ENCODE measurements at places on chromosomes 2 and 18.

GRCh38 chr18:22200611-22201225 is 31.3 kb downstream of the GATA6 start:
- no peak for DNase-seq

- no peak for DNase-seq
Measured at GRCh38 chr2:5403392-5403791, 288.8 kb upstream of the SOX11 start.

DNA sequence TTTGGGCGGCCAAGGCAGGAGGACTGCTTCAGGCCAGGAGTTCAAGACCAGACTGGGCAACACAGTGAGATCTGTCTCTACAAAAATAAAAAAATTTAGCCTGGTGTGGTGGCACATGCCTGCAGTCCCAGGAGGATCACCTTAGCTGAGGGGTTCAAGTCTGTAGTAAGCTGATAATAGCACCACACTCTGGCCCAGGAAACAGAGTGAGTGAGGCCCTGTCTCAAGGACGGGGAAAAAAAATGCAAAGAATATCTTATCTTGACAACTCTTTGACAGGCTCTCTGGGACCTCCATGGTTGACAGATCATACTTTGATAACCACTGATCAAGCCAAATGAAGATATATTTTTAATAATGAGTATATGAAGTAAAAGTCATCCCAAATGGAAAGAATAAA is 22.7 kb downstream of the USP34 start:
- no peak for DNase-seq

DNA sequence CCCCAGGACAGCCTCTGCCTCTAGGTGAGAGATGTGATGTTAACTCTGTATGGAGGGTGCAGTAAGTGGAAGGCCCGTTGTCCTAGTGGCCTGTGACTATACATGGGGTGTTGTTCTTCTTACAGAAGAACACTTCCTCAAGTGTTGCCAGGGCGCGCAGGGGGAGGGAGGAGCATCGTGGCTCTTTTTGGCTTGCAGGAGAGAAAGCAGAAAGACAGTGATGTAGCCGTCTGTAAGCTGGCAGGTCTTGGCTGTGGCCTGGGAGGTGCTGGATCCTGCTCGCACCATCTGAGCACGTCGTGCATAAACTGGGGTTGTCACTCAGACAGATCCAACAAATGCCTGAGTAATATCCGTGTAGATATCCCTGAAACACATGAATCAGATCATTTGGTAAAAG is 44.3 kb downstream of the ZNF236 start:
- DNase-seq: no peak

DNA sequence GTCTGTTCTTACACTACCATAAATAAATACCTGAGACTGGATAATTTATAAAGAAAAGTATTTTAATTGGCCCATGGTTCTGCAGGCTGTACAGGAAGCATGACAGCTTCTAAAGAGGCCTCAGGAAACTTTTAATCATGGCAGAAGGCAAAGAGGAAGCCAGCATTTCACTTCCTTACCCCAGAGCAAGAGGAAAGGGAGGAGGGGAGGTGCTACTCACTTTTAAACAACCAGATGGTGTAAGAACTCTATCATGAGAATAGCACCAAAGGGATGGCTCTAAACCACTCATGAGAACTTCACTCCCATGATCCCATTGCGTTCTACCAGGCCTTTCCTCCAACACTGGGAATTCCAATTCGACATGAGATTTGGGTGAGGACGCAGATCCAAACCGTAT is 344.4 kb upstream of the SLC39A10 start:
- DNase-seq: no peak

DNA sequence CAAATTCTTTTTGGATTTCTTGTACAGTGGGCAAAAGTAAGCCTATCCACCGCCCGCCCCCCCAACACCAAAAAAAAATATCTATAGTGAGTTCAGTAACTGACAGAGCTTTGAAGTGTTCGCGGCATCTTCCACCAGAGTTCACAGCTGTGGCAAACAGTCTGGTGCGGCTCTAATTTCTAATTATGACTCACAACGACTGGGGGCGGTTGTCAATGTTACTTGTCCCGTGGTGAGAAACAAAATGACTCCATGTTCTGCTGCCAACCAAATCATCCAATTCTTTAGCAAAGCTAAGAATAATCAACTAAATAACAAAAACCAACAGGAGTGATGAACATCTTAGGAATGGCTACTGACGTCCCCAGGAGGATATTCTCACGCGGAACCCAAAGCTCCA is 392.5 kb upstream of the SALL3 start:
- DNase-seq: no peak

- no peak for DNase-seq
Measured at GRCh38 chr2:225457482-225457881, 58.0 kb downstream of the NYAP2 start.

DNA sequence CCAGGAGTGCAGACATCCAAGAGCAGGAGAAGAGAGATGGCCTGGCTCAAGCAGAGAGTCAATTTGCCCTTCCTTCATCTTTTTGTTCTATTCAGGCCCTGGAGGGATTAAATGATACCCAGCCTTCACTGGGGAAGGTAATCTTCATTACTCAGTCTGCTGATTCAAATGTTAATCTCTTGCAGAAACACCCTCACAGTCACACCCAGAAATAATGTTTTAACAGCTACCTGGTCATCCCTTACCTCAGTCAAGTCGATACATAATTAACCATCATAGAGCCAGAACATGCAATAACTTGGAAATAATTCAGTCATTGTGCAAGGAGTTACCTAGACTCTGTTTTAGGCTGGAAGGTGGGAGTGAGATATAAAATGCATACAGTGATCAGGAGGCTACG is 163.7 kb upstream of the TNP1 start:
- no peak for DNase-seq

GRCh38 chr2:21687589-21687988 is 563.8 kb downstream of the TDRD15 start:
- DNase-seq: no peak

DNA sequence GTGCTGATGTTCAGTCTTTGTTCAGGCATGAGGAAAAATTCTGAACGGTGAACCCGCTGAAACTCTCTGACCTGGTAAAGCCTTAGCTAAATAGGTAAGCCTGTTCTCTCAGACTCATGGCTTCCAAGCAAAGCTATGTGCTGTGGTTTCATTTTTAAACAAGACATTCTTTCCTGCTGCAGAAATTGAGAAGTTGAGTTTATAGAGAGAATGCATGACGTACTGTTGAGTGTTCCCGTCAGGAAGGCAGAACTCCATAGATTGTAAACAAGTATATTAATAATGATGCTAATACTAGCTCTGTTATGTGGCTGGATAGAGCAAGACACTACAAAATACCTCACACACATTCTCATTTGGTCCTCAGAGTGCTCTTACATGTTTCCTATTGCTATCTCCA is 424.0 kb upstream of the CRIM1 start:
- no peak for DNase-seq

GRCh38 chr2:39542523-39542922 is 105.4 kb upstream of the MAP4K3 start:
- no peak for DNase-seq

DNA sequence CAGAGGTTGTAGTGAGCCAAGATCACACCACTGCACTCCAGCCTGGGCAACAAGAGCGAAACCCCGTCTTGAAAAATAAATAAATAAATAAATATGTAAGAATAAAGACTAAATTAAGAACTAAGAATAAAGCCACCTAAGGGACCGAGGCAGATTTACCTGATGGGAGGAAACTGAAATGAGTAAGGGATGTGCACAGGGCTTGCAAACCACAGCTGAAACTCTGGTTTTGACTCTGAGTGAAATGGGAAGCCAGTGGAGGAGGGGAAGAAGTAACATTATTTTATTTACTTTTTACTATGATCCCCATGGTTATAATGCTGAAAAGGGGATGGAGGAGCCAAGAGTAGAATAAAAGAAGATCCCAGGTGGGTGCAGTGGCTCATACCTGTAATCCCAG is 107.3 kb downstream of the CABYR start:
- DNase-seq: no peak

DNA sequence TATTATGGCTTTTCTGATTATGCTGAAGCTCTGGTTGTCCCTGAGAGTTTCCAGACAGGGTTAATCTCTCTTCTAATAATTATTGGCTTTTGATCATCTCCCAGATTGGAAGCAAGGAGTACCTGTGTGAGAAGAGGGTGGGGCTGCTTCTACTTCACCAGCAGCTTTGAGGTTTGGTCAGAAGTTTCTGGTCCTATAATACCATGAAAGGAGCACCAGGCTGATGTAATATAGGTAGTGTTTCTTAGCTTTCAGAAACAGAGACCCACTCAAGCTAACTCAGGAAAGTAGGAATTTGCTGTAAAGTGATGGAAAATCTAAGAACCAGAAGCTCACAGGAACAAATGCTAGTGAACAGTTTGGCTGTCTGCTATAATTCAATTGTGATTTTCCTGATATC is 57.6 kb downstream of the SGPP2 start:
- DNase-seq: no peak

GRCh38 chr2:27754138-27754588 is 17.4 kb upstream of the MRPL33 start:
- DNase-seq: peak; percentile 66

- no peak for DNase-seq
Measured at GRCh38 chr2:200777275-200777674, 34.4 kb upstream of the BZW1 start.

GRCh38 chr2:172219201-172219600 is 116.5 kb upstream of the DLX2 start:
- DNase-seq: no peak

DNA sequence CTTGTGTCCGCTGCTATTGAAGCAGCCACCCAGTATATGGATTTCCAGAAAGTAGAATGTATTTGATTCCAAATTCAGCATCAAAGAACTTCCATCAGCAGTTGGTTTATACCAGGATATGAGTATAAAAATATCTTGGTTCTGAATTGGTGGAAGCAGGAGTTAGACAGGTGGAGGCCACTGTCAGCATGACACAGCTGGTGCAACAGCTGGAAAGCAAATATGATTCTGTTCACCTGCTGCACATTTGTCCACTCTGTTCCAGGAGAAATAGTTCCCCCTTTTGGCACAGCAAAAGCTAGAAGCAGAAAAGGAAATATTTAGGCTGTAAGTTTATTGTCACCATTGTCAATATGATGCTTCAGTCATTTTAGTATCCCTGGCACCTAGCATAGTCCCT is 41.2 kb downstream of the KIAA2012 start:
- DNase-seq: no peak

GRCh38 chr2:10009271-10009810 is 34.0 kb upstream of the KLF11 start:
- no peak for DNase-seq

- no peak for DNase-seq
Measured at GRCh38 chr2:175877845-175878544, 124.1 kb downstream of the LNPK start.

- DNase-seq: peak; percentile 25
Measured at GRCh38 chr2:155021618-155022017, 323.1 kb downstream of the KCNJ3 start.

- DNase-seq: no peak
Measured at GRCh38 chr2:236988690-236989624, 96.7 kb upstream of the COPS8 start.

GRCh38 chr2:230861552-230862255 is 3.0 kb upstream of the ITM2C start:
- no peak for DNase-seq

- DNase-seq: no peak
Measured at GRCh38 chr18:35157181-35157580, 83.7 kb upstream of the ZNF397 start.

DNA sequence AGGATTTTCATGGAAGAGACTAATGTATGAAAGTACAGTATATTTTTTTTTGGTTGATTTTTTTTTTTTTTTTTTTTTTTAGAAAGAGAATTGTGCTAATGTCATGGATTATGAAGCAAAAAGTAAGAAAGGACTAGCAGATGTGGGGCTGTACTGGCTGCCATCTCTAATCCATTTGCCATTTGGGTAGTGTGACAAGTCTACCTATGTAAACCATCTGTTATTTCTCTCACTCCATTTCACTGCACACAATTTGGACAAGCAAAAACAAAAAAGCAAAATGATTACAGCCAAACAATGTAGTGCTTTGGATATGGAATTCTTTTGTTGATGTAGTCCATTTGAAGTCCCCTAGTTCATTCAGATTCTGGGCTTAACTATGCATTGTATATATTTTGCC is 1355.4 kb downstream of the LRP1B start:
- no peak for DNase-seq

GRCh38 chr2:1140389-1141003 is 189.8 kb downstream of the SNTG2 start:
- DNase-seq: no peak

GRCh38 chr2:8684540-8684877 is 2.7 kb downstream of the ID2 start:
- peak; percentile 44 for DNase-seq

DNA sequence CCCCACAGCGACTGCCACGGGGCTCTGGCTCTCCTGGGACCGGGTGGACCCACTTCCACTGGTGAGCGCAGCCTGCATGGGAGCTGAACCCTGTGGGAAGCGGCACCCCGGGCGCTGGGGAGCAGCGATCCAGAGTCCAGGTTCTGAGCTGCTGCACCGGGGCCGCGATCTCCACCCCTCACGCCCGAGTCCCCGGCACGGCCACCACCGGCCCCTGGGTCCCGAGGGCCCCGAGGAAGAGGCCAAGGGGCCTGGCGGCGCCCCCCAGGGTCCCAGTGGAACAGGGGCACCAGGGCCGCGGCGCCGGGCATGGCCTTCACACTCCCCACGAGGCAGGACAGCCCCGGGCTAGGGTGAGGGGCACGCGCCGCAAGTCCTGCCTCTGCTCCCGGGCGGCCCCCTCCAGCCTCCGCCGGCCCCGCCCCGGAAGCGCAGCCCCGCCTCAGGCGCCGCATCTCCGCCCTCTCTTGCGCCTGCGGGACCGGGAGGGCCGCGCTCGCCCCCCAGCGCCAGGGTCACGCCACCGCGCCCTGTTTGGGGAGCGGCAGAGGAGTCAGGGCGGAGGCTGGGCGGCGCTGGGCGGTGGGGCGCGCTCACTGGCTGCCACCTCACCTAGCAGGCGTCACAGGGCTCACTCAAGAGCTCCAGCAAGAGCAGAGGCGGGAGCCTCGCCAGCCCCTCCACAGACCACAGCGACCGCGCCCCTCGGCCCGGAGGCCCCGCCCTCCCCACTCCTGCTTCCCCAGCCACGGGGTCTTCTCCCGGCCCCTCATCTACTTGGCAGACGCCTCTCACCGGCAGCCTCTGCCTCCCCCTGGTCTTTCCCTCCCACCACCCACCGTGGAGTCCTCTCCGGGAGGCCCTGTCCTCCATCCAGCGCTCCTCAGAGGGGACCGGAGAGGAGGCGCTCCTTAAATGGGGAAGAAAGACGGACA is 26.8 kb downstream of the THAP4 start:
- DNase-seq: no peak

GRCh38 chr2:159217676-159218075 is 68.8 kb downstream of the WDSUB1 start:
- no peak for DNase-seq

GRCh38 chr2:223386189-223386588 is 216.0 kb downstream of the SCG2 start:
- no peak for DNase-seq

- DNase-seq: no peak
Measured at GRCh38 chr2:15874321-15874720, 66.0 kb upstream of the MYCN start.
